ENCODE measurements at places on chromosomes 1 and 21.

DNA sequence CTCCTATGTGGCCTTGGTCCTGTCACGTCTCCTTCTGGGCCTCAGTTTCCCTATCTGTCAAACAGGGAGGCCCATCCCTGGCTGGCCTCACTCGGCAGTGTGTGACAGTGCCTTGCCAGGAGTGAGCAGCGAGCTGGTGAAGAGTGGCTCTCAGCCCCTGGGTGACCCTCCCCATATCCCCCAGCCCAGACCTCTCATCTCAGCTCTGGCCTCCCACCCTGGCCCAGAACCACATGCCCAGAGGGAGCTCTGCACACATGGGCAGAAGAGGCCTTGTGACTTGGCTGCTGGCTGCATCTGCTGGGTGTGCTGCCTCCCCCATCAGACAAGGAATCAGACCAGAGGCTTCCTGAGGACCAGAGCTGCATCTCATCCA is 19.5 kb upstream of the PADI1 start:
- no peak for DNase-seq

DNA sequence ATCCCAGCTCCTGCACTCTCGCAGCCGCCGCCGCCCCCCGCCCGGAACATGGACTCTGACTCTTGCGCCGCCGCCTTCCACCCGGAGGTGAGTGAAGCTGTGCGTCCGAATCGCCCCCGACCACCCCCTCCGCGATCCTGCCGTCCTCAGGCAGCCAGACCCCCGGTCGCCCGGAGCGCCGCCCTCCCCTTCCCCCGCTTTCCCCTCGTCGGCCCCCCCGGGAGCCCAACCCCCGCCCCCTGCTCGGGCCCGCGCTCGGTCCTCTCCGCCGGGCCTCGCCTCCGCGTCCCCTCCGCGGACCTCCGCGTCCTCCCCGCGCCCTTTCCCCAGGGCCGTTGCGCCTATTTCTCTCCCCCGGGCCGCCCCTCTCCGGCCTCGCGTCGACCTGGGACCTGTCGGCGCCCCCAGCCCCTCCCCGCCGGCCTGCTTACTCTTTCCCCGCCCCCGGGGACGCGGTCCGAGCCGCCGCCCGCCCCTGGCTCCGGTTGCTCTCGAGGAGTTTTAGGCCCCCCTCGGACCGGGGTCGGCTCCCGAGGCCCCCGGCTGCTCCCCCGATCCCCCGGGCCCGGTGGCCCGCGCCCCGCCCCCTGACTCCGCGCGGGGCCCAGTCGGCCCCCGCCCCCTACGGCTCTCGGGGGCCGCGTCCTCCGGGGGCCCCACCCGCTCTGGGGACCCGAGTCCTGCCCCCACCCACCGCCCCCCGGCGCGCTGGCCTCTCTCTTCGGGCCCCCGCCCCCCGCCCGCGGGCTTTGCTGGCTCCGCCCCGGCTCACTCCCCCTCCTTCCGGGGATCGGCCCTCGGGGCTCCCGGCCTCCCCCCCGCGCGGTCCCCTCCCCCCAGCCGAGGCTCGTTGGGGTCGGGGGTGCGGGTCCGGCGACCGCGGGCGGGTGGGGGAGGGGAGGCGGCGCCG is 743 bp downstream of the PHF13 start:
- DNase-seq, result peak; percentile 51

DNA sequence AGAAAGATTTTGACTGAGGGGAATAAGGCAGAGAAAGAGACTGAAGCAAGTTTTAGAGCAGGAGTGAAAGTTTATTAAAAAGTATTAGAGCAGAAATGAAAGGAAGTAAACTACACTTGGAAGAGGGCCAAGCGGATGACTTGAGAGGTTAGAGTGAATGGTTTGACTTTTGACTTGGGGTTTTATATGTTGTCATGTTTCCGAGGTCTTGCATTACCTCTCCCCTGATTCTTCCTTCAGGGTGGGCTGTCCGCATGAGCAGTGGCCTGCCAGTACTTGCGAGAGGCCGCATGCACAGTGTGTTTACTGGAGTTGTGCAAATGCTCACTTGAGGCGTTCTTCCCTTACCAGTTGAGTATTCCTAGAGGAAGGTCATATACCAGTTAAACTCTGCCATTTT is 13.0 kb upstream of the DENND2D start:
- DNase-seq, result no peak

- no peak for DNase-seq
Measured at GRCh38 chr1:119394085-119394484, 20.9 kb upstream of the HSD3B2 start.

- DNase-seq, result no peak
Measured at GRCh38 chr1:194342484-194343262, 1156.3 kb upstream of the B3GALT2 start.

- no peak for DNase-seq
Measured at GRCh38 chr1:74455390-74455789, 57.0 kb downstream of the LRRC53 start.

DNA sequence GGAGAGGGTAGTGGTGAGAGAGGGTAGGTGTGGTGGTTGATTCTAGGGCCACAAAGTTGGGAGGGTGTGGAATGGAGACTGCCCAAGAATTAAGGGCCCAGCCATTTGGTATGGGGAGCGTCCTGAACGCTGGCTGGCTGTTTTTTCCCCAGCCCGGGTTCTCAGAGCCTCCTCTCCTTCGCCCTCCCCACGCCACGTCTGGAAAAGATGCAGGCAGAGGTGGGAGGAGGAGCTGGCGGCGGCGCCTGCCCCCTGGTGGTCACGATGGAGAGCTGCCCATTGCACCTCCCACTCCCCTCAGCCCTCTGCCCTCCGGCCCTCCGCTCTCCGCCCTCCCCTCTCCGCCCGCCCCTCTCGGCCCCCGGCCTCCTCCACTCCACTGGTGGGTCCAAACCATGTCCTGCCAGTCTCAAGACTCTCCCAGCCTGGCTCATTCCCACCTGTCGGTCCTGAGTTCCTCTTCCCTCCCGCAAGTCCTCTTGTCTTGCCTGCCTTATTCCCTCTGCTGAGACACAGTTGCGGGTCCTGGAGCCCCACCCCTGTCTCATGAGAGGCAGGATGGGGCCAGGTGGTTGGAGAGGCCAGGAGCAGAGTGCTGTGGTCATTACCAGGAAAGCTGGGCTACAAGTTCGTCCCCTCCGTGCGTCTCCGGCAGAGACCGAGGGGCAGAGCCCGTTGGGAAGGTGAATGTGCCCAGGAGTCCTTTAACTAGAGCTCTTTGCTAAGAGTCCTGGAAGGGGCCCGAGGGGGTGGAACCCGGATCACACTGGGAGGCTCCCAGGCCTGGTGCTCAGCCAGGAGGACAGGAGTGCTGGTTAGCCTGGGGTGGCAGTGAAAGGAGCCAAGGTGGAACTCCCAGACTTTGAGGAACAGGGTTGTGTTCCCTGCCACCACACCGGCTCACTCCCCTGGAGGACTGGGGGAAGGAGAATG is 22.6 kb downstream of the ETNK2 start:
- DNase-seq, result peak; percentile 63

DNA sequence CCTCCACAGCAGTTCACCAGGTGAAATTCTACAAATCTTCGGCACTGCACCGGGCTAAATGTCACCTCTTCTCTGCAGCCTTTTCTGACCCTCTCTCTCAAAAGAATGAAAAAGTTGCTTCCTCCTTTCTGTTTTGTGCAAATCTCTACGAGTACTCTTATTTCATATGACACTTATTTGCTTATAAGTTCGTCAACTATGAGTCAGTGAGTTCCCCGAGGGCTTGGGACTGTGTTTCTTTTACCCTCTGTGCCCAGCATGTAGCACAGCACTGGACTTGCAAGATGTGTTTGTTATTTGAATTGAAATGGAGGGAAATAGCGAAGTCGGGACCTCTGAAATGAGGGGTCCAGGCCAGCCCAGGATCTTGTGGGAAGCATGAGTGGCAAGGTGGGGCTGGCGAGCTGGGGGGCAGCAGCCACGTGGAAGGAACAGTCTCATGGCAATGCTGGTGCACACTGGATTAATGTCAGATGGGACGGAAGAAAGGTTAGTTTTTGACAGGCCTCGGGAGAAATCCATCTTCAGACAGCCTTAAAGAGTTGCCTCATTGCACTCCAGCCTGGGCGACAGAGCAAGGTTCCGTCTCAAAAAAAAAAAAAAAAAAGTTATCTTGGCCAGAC is 6.2 kb downstream of the SLC6A9 start:
- no peak for DNase-seq

DNA sequence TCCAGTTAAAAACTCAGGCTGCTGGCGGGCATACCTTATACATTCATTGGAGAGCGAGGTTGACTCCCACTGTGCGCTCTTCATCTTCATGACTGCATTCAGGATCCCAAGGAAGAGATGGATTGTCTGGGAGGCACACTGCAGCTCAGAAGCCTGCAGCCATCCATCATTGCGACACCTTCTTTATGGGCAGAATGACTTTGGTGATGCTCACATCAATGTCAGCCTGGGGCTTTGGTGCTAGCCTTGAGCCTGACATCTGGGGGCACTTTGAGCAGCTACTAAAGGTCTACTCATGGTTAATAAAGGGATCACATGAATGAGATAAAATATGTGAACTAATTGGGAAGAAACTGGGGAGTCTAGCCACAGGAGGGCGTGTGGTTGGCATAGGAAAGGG is 229.3 kb downstream of the PRDM2 start:
- no peak for DNase-seq

DNA sequence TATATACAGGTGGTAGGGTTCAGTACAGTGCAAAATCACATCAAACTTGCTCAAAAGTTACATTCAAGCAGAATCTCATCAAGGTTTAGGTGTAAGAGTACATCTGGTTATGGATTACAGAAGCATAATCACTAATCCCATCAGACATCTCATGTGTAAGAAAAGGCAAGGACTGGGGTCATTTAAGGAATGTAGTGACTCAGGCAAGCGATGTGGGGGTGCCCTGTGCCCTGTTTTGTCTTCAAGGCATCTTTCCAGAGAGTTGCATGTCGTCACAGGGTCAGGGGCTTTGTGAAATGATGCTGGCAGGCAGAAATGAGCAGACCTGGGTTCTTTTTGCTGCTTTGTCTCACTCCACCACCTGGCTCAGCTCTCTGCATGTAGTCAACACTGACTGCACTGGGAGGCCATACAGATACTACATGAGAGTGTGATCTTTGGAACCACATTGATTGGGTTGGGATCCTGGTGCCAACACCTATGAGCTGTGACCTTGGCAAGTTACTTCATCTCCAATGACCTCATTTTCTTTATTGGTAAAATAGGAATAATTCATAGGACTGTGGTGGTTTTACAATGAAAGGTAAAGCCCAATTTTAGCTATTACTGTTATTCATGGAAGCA is 8.2 kb upstream of the HHIPL2 start:
- no peak for DNase-seq

GRCh38 chr1:101238681-101239094 is 1.9 kb downstream of the S1PR1 start:
- DNase-seq, result peak; percentile 93

GRCh38 chr1:228835911-228836310 is 100.6 kb downstream of the RHOU start:
- DNase-seq, result no peak

GRCh38 chr1:23810818-23811540 is 10.4 kb upstream of the GALE start:
- DNase-seq, result no peak

DNA sequence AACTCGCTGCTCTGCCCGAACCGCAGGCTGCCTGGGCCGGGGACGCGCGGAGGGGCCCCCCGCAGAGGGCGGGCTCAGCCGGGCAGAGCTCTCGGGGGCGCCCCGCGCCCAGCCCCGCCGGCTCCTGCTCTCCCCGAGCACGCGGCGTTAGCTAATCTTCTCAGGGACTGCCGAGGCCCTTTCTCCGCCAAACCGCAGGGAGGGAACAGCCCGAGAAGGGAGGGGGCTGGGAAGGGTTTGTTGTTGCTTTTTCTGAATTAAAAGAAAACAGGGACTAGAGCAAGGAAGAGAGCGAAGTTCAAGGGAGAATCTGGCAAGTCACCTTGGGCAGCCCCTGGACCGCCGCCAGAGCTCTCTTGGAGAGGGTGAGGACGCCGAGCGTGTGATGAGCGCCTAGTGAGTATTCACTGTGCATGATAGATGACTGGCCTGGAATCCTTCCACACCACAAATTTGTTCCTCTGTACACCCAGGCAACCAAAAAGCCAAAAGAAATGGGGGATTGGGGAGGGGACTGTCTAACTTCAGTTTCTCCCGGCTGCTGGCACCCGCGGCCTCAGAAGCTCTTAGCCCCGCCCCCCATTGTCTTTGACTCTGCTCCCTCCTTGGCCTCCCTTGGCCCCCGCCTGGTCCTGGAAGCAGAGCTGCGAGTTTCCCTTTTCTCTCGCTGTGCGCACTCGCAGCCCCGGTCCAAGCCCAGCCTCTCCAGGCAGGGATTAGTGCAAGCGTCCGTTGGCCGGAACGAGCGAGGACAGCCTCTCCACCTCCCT is 19.7 kb upstream of the LMX1A start:
- peak; percentile 98 for DNase-seq

GRCh38 chr21:41593051-41593759 is 85.2 kb upstream of the TMPRSS2 start:
- DNase-seq, result no peak

- no peak for DNase-seq
Measured at GRCh38 chr1:109535481-109535880, 4.2 kb upstream of the GPR61 start.

DNA sequence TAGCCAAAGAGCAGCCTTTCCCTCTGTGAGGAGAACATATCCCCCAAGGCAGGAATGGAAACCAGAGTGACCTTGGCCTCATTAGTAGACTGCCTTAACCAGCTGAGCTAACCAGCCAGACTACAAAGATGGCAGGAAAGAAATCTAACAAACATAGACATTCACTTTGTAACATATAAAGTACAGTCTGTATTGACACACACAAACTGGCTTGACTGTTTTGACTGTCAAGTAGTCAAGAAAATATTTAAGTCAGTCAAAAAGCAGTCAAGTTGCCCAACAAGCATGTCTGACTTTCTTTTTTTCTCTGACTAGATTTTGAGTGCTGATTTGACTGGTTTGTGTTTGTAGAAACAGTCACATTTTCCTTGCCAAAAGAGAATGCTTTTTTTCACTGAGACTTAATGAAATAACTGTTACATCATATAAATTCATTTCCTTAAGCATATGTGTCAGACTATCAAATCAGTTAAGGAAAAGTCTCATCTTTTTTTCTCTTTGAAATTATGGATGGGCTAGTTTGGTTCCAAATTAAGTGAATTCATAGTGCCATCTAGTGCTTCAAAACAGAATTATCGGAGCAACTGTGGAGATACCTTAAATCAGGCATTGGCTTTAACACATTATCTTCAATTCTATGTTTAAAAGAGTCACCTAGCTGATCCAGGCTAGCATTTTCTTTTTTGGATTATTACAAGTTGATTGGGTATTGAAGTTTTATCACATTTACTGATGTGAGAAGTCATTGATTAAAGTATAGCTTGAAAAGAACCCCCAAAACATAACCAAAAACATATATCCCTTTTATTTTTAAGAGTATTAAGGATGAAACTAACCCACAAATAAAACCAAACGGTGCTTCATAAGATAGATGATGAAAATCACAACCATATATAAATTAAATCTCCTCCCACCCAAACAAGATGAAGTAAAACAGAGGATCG is 75.0 kb downstream of the ATP6V1G3 start:
- DNase-seq, result peak; percentile 86

DNA sequence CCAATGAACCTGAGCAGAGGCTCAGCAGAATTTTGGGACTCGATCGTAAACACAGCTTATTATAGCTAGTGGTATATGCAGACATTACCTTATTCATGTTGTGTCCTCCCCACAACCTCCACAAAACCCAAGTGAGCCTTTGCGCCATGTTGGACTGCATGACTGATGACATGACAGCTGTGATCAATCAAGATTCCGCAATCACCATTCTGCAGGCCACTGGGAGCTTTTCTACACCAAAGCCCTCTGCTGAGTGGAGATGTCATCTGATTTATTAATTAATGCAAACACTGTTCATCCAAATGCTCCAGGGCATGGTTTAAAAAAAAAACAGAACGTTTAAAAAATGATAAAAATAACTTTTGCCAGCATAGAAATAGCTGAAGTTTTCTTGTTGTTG is 7.9 kb upstream of the SRP9 start:
- peak; percentile 32 for DNase-seq

GRCh38 chr1:222095606-222096475 is 354.0 kb upstream of the DUSP10 start:
- no peak for DNase-seq
